Cortex of kidney (tissue), 1 donor: ENCODE measurements at places on chromosomes 1 and 21.

DNA sequence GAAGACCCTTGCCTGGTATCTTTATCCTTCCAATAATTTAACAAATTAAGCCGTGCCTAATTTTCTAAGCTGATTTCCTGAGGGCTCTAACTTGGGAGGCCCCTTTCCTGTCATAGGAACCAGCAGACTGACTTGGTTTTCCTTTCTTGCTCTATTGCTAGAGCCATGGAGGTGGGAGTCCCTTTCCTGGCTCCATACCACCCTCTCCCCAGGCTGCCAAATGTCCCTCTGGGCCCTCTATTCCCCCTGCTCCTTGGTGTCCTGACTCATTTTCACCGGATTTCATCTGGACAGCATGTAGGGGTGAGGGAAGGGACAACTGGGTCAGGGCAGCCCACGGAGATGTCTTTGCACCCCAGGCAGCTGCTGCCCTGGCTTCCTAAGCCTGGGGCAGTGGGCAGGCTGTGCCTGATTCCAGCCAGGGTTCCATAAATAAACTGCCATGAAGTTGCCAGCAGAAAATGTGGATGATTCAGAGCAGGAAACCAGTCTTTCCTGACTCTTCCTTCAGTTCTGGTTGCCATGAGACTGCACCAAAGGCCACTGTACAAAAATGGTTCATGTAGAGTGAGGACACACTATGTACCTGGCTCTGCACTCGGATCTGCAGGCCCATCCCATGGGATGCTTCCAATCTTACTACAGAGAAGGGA lies 38.0 kb upstream of the SERBP1 start:
- no peak for DNase-seq

DNA sequence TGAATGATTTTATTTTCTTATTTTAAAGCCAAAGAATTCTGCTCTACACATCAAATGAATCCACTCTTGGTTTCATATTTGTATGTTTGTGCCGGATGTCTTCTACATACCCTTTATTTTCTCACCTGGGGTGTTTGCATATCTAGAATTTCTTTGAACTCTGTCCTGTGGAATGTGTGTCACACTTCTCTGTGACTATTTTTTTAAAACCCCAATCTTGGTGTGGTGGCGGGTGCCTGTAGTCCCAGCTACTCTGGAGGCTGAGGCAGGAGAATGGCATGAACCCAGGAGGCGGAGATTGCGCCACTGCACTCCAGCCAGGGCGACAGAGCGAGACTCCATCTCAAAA lies 35.4 kb downstream of the CENPF start:
- no peak for DNase-seq

- DNase-seq: no peak
Measured at GRCh38 chr1:74847715-74848114, 114.8 kb downstream of the TYW3 start.

DNA sequence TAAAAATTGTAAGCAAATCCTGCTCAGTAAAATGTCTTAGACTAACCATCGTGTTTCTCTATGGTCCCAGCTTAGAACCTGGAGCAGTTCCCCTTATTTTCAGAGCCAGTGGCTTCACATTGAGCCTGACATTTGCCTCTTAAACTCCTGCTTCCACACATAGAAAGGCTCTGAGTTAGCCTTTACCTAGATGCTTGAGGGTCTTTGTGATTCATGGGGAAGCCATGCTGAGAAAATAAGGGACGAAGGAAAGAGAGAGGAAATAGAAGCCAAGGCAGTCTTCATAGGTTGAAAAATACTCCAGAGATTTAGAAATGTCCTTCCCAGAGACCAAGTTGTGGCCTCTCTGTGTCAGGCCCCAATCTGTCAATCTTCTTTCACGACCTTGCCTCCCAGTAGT lies 16.1 kb upstream of the RBBP5 start:
- DNase-seq: no peak

DNA sequence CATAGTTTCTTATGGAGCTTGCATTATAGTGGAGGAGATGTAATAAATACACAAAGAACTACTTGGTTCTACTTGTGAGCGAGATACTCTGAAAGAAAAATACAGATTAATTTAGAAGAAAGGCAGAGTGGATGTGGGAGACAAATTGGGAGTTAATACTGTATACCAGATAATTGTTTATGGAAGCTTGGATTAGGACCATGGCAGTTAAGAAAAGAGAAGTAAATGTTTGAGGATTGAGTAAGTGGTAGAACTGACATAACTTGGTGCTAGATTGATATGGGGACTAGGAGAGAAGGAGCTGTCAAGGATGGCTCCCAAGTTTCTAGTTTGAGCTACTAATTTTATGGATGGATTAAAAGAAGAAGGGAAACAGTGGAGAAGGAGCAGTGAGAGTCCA lies 47.3 kb downstream of the INKA2 start:
- no peak for DNase-seq

- DNase-seq: no peak
Measured at GRCh38 chr1:111195002-111195684, 5.3 kb downstream of the DENND2D start.

DNA sequence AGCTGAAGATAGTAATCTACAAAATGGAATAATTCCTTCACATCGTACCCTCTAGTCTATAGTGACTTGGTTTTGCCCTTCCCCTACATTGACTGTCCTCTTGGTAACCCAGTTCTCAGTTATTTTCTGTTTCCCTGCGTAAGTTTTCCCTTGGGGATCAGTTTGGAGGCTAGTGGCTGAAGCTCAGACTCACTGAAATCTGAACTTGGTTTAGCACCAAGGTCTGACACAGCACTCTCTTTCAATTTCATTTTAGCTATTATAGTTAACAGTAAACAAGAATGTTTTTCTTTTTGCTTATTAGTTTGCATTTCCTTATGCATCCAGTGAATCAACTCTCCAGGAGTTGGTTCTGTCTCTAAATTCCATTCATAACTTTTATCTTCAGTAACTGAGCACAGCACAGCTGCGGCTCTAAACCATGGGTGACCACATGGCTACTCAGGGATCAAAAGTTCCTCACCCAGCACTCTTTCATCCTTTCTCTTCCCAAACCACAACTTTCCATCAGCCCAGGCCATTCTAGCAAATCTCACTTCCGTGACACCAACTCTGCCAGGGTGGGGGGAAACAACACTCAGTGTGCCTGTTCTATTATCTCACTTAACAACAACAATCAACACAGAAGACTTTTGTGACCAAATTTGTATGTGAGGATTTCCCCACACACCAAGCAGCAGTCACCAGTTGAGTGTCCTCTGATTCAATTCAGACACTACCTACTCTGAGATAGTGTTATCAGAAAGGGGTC lies 17.6 kb upstream of the IFI6 start:
- DNase-seq: no peak

DNA sequence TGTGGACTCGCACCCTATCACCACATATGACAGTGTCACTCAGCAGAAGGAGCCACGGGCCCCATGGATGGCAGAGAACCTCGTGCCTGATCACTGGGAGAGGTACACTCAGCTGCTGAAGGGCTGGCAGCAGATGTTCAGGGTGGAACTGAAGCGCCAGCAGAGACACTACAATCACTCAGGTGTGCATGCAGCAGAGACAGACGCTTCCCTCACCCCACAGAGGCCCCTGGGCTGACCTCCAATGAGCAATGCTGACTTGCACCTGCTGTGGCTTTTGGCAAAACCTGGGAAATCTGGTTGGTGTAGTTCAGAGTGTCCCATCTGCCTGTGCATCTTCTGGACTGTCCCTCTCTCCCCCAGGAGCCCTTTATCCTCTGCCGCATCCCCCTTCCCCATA lies 51.9 kb downstream of the KIAA1614 start:
- DNase-seq: no peak

DNA sequence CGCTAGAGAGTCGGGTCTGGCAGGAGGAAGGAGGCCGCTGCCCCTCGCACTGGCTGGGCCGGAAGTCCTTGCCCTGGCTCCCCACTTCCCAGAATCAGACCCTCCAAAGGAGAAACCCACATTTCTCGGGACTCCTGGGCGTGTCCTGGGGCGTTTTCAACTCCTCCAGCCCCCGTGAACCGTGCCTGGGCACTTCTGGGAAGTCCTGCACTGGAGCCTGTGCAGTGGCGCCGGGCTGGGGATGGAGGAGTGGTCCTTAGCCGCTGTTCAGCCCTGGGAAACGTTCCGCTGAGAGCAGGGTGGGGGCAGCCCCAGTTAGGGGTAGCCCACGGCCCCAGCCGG lies 3.0 kb downstream of the IGSF21 start:
- no peak for DNase-seq

GRCh38 chr1:18635891-18636595 lies 5.4 kb downstream of the PAX7 start:
- no peak for DNase-seq

- DNase-seq: no peak
Measured at GRCh38 chr1:119394085-119394484, 20.9 kb upstream of the HSD3B2 start.

GRCh38 chr21:14591882-14592281 lies 45.8 kb upstream of the SAMSN1 start:
- no peak for DNase-seq

DNA sequence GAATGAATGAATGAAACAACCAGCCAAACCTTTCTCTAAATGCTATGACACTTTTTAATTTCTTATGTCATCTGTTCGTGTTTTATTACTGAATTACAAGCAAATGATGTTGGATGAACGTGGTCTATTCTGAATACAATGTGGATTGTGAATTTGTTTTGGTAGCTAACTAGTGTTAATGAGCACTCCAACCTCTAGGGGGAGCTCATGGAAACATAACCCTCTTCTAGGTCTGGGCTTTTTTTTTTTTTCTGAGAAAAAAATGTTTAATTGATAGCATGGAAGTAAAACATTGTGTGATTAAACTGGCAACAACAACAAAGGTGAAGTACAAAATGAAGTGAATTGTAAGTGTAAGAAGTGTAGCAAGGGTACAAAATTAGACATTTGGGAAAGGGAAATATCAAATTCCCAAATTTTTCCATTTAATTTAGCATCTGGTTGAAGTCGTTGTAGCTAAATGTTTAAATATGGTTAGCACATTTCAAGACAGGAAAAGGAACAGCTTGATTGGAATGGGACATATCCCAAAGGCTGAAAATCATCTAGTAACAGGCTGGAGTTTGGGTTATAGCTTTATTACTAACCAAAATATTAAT lies 42.6 kb upstream of the PTGS2 start:
- no peak for DNase-seq

DNA sequence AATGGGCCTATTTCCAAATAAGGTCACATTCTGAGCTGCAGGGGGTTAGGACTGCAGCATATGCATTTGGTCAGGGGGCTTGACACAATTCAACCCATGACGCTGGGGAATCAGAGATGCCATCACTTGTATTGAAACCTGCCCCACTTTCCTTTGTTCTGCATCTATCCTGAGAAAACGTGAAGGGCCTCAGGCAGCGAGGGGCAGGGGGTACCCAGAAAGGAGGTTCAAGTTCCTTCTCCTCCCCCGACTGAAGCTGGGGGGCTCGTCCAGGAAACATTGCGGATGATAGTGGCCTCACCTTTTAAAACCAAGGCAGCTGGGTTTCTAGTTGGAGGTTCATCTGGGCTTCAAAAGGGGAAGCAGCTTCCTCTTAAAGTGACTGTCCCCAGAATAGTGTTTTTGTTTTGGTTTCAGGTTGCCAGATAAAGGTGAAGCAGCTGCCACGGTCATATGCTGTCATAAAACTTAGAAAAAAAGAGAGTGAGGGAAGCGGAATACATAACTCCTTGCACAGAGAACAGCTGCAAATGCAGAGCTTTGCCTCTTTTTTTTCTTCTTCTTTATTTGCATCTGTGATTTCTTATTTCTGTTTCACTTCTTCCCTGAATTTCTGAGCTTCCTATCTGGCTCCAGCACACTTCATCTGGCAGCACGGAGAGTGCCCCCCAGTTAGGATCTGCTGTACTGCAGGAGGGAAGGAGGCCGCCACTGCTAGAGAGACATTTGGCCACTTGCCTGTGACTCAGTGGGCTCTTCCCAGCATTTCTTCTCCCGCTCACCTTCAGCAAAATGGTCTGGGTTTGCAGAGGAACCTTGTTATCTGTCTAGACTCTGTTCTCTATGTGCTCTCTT lies 142.0 kb downstream of the AJAP1 start:
- no peak for DNase-seq

- no peak for DNase-seq
Measured at GRCh38 chr21:26842300-26842699, 2.9 kb downstream of the ADAMTS1 start.

- DNase-seq: no peak
Measured at GRCh38 chr1:111921948-111922347, 67.5 kb downstream of the KCND3 start.

- no peak for DNase-seq
Measured at GRCh38 chr1:39955547-39956539, 898 bp downstream of the MFSD2A start.

DNA sequence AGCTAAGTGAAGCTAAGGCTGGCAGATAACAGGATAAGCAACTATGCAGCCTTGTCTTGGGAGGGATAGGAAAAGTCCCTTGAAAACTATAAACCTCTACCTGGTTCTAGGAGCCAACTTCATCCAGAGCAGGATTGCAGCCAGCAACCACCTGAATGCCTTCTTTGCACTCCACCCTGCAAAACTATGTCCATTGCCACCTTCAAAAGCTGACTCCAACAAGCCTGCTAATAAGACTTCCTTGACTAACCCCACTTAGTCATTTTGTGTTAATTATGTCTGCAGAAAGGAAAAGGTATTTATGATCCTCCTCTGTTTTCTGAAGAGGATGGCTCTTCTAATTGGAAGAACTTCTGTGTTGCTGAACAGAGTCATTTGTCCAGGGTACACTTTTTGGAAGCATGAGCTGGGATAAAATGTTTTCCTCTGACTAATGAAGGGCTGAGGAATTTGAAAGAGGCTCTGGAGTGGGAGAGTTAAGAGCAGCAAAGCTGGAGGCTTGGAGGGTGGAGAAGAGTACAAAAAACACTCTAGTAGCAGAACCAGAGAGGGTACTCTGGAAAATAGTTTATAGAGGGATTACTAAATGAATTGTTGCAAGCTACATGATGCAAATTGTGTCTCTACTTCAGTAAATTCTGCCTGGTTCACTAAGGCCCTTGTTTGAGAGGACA lies 9.6 kb upstream of the RIMKLA start:
- no peak for DNase-seq

DNA sequence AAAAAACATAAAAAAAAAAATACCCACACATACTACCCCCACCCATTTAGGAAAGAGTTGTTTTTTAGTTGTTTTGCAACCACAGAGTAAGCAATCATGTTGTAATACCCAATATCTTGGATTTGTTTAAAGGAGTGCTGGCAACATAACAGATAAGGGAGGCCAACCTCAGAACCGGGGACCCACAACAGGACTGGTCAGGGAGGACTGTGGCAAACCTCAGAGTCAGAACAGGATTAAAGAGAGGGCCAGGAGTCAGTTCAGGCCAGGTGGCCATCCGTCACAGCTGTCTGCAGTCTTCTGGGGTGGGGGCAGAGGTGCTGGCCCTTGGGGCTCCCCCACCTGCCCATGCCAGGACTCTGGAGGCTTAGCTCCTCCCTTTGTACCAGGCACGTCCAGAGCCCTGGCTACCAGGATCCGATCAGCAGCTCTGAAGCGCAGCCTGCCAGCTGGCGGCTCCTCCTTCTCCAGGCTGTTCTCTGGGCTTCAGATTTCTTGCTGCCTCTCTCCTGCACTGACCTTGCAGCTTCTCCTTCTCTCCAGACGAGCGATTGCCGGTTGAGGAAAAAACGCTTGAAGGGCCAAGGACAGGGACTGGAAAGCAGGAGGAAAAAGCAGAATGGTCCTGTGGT lies 7.9 kb downstream of the H6PD start:
- DNase-seq: no peak
